ACHN (cell line): ENCODE measurements at places on chromosomes 7 and 10.

GRCh38 chr10:93368210-93368609 is 113.9 kb downstream of the MYOF start:
- DNase-seq, result no peak

- DNase-seq, result peak; percentile 22
These were observed 38.9 kb downstream of the SH3PXD2A start for GRCh38 chr10:103816431-103816830.

GRCh38 chr10:93357680-93358079 is 124.5 kb downstream of the MYOF start:
- DNase-seq, result no peak

- DNase-seq, result no peak
These were observed 132.5 kb upstream of the EFCAB10 start for GRCh38 chr7:105713488-105714465.

GRCh38 chr7:47408675-47409074 is 173.2 kb downstream of the TNS3 start:
- DNase-seq, result no peak

GRCh38 chr7:2072042-2072441 is 160.7 kb downstream of the MAD1L1 start:
- no peak for DNase-seq

DNA sequence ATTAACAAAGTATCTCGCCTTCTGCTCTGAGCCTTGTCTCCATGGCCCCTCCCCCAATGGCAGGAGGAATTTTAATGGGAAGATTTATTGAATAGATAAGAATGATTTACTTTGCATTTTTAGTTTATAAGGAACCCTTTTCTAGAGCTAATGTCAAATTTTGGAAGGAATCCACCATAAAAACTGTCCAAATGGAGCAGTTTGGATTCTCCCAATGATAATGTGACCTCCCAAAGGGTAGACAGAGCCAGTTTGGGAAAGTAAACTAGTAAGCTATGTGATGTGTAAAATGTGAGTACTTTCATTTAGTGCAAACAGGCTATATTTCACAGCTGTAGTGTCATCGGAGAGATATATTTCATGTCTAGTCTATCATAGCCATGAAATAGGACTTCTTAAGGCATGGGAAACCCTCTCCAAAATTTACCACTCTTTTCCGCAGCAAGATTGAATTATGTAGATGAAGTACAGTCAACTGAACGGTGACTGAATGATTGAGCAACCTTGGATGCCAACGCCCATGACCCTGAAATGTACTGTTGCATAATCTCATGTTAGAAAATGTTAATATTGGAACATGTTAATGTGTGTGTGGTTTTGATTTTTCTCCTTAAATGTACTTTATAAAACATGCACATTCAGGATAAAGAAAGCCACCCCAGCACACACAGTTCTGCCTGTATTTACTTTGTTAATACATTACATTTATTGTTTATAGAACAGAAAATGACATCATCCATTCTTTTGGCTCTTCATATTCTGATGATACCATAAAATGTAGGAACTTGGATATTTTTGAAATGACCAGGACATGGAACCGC is 140.6 kb downstream of the NRP1 start:
- peak; percentile 34 for DNase-seq

GRCh38 chr7:22252016-22252415 is 104.9 kb downstream of the RAPGEF5 start:
- DNase-seq, result no peak

DNA sequence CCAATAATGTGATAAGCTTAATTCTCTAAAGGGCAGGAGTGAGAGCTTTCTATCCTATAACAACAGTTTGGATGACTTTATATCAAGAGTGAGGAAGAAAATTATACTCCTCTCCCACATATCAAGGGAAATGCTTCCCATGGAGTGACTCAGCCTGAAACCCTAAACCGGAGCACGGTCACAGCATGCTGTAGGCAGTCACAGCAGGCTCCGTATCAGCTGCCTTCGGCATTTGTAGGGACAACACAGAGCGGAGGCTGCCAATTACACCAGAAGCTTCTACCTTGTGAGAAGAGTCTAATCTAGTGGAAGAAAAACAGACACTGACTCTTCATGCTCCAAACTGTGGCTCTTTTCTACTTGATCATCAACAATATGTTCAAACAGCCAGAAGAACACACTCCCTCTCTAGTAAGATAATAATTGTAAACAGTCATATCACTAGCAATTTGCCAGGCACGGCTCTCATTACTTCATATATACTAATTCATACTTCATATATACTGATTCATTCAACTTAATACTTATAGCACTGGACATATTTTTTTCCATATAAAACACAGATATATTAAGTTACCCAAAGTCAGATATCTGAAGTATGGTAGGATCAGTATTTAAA is 65.9 kb downstream of the DGKB start:
- no peak for DNase-seq

DNA sequence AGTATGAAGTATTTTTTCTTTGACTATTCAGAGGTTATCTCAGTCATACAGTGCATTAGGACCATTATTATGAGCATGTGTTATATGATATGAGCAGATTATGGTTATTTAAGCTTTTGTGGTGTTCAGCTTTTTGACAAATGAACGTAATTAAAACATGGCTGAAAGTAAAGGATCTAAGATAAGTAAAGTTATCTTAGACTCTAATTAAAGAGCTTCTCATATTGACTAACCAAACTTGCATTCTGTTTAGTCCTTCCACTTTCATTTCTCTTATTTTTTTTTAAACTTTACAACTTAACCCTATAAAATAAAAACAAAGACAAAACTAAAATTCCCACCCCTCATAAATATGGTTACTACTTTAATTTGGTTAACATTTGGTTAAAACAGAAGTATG is 6.9 kb upstream of the GPR85 start:
- no peak for DNase-seq

DNA sequence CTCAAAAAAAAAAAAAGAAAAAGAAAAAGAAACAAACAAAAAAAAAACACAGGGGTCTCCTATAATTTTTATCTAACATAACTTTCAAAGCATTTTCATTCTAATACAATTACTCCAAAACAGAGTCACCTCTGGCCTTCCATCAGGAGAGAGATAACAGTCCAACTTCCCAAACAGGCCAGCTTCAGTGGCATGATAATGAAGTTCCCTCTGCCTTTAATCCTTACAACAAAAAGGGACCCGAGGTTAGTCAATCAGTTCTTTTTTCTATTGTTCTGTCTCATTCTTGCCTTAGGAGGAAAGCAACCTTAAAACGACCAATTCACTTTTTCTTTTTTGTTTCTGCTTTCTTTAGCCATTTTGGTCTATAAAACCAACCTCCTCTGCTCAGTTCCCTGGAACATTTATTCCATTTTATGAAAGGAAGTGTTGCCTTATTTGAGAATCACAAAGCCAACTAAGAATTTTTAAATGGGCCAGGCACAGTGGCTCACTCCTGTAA is 16.5 kb upstream of the FXYD4 start:
- DNase-seq, result no peak

DNA sequence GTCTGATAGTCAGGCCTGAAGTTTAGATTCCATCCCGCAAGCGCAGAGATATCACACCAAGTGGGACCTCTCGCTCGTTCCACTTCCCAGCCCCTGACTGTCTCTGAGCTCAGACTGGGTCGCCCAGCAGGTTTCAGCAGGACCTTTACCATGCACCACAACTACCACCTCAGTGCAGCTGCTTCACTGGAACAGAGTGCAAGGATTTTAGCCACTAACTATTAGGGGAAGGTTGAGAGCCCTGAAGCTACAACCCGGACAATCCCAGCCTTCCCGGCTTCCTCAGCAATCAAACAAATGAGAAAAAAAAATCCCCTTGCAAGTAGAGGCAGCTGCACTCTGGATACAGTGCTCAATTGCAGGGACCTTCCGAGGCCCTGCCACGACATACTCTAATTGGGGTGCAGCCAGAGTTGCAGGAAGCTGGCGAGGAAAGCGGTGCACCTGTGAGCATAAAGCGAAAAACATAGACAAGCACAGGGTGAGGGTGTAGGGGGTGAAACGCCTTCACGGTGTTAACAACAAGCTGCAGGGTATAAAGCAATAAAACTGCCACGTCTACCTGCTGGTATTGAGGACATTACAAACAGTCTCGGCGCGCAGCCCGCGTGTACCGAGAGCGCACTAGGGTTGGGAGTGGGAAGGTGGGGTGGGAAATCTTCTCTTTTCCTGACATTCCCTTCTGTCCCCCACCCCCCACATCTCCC is 2.6 kb upstream of the DLX6 start:
- DNase-seq, result no peak

DNA sequence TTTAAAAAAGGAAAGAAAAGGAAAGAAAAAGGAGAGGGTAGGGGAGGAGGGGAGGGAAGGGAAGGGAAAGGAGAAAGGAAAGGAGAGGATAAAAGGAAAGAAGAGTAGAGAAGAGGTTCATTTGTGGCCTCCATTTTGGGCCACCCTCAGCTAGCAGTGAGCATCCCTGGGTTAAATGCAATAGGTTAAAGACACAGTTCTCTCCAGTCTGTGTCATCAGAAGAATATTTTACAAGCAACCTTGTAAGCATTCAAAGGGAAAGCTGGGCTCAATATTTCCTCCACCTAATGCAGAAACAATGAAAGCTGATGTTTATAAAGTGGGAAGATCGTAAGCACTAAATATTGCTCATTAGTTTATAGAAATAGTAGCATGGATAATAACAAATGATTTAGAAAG is 219.1 kb upstream of the PITRM1 start:
- no peak for DNase-seq

GRCh38 chr10:46541735-46542566 is 14.5 kb downstream of the GPRIN2 start:
- no peak for DNase-seq

DNA sequence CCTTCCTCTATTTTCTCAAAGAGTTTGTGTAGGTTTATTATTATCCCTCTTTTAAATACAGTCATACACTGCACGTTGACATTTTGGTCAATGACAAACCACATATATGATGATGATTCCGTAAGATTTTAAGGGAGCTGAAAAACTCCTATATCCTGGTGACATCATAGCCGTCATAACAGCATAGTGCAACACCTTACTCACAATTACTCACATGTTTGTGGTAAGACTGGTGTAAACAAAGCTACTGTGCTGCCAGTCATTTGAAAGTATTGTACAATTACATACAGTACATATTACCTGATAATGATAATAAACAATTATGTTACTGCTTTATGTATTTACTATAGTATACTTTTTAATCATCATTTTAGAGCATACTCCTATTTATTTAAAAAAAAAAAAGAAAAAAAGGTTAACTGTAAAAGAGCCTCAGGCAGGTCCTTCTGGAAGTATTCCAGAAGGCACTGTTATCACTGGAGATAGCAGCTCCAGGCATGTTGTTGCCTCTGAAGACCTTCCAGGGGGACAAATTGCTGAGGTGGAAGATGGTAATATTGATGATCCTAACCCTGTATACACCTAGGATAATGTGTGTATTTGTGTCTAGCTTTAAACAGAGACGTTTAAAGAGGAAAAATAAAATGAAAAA is 123.3 kb upstream of the CDK1 start:
- no peak for DNase-seq

GRCh38 chr7:68828575-68828974 is 769.7 kb upstream of the AUTS2 start:
- DNase-seq, result no peak

DNA sequence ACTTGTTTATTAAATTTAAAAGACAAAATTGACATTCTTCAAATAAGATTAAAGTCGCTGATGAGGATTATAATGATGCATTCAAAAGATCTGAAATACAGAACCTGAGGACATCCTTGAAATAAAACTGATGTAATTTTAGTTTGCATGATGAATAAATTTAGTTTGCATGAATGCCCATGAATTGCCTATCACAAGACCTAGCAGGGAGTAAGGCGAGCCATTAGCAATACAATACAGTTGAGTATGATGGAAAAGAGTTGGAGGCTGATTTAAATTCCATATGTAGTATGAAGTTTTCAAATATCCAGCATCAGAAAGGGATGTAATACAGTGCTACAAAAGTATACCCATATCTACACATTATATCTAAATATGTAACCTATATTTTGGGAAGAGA is 321.3 kb downstream of the CACNA2D1 start:
- DNase-seq, result no peak

DNA sequence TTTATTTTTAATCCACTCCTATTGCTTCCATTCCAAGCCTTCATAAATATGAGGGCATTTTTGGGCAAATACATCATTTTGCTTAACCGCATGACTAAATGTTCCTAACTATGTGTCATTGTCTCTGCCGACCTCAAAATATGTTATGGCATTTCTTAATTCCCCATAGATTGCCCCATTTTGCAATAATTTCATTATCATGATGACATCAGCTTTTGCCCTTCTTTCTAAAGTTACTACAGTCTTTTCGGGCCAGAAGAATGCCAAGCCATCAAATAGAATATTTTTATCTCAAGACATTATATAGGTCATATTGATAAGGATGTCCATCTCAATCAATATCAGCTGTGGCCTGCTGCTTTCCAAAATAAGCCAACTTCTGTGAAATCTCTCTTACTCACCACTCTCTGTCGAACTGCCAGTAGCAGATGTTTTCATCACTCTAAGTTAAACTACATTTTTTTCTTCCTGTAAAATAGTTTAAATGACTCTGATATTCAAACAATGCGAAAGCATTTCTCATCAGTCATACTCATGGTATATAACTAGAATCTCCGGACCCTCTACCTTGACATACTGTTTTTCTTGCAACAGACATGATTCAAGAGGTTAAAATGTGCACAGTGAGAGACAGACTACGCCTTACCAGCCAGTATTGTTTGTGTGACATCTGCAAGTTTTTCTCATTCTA is 1254.6 kb upstream of the CELF2 start:
- DNase-seq, result no peak

DNA sequence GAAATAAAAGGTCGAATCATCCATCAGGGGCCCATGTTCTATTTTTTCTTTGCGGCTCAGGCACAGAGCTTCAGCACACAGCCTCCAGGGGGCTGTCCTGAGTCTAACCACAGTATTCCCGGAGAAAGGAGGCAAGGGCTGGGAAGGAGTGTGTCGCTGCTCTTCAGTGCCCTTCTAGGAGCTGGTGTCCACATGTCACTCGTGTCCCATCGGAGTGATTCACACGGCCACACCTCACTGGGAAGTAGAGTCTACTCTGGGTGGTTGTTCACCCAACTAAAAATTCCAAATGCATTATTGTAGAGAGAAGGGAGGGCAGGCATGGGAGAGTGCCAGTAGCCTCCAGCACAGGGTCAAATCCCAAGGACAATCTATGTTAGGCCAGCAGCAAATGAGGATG is 114.8 kb upstream of the LANCL2 start:
- peak; percentile 77 for DNase-seq

DNA sequence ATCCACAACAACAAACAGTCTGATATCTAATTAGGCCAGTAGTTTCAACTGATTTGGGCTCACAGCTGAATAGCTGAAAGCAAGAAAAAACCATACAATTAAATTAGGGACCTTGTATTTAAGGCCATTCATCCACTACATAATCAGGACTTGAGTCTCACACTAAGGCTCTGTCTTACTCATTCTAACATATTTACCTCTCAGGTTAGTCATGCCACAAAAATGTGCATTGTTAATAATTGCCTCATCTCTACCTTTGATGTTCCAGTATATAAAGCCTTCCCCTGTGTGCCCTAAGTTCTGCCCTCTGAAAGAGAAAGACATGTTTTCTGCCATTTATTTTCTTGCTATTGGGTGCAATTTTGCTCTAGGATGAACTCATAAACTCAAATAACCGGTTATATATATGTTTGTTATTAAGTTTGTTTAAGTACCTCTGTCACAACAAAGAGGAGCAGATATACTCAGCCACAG is 5.3 kb upstream of the C1GALT1 start:
- peak; percentile 99 for DNase-seq

GRCh38 chr7:110940756-110941155 is 150.2 kb upstream of the LRRN3 start:
- DNase-seq, result no peak
